Stimulated activated CD4-positive, alpha-beta T cell treated with anti-CD3 and anti-CD28 coated beads, Interleukin-4, amount 100 ng/mL, for 1 hour (primary cell): ENCODE measurements at places on chromosomes 5 and 9.

- DNase-seq, result no peak
Measured at GRCh38 chr5:119427060-119427459, 25.2 kb upstream of the HSD17B4 start.

DNA sequence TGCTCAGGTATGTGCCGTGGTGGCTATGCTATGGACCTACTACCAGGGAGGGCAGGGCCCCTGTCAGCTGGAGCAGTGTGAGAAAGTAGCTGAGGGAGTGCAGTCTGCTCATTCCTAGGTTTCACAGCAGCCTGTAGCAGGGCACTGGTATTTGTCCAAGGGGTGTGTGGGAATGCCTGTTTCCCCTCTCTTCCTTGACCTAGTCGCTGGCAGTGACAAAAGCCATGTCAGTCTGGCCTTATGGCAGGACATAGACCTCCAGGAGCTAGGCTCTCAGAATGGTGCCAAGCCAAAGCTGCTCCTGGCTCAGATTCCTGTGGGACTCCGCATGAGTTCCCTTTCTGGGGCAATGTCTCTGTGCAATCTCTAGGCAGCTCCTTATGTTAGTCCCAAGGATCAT, 253.9 kb upstream of the TYRP1 start:
- no peak for DNase-seq

DNA sequence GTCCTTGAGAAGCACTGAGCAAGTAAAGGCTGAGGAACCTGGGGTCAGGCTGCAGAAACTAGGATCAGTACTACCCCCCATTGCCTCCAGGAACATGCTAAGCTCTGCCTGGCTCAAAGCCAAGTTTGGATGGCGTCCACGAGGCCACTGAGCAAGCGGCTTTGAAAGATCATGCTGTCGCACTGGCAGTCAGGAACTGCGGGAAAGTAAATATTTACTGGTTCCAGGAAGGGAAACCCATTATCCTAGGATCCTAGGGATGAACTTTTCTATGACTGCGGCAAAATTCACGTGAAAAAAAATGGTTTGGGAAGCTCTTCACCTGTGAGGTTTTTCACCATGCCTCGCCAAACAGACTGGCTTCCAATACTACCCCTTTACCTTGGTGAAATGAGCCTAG, 75.3 kb upstream of the PJA2 start:
- DNase-seq, result no peak

GRCh38 chr5:178234750-178235587, 2.4 kb upstream of the PHYKPL start:
- DNase-seq, result peak; percentile 78

DNA sequence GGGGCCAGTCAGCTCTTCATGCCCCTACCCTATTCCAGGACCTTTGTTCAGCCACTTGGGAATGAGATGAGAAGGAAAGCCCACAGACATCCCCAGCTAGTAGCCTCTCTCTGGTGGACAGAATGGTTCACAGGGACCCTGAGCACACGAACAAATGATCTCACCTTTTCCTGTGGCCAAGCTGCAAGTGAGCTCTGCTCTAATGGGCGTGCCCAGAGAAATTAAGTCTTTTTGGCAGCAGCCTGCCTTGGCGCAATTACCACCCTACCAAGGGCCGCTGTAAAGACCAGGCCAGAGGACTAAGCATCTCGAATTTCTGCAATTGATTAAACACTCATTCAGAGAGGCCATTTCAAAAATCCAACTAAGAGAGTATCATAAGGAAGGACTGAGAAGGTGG, 56.0 kb downstream of the WHRN start:
- DNase-seq, result no peak

DNA sequence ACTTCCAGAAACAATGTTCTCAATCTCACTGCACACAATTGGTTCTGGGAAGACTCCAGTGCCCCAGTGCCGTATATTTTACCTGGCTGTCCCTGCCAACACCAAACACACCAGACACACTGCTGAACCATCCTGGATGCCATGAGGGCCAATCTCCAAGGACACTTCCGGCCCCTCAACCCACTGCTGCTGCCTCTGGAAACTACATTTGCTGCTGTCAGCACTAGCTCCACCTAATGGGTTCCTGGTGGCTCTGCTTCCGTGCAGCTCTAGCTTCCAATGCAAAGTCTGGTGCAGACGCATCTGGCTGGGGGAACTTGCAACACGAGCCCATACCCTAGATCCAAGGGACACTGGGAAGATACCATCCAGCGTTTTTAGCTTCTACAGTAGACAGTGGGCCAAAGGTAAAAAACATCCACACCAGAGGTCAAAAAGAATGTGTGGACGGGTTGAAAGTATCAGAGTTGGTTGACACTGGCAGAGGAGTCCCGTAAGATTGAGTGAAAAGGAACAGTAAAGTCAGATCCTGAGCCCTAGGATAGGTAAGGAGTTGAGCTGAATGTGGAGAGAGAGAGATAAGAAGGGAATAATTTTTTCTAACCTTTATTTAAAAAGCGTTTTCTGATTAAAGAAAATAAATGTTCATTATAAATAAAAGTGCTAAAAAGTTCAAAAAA, 99.7 kb upstream of the KIF2A start:
- no peak for DNase-seq

DNA sequence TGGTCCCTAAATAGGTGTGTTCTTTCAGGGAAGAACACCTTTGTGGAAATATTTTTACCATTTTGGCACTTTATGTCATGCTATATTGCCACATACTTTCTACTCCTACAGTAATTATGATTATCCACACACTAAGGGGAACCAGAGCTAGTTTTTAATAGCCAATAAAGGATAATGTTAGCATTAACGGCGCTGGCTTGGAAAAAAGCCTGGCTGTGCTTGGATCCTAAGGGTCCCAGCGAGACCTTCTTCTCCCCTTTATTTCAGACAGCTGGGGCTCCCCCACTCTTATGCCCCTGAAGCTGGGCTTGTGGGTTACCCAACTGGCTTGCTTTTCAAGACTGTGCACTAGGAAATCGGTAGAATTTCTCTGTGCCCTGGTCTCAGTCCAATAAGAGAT, 158.5 kb upstream of the NFIL3 start:
- DNase-seq, result no peak

DNA sequence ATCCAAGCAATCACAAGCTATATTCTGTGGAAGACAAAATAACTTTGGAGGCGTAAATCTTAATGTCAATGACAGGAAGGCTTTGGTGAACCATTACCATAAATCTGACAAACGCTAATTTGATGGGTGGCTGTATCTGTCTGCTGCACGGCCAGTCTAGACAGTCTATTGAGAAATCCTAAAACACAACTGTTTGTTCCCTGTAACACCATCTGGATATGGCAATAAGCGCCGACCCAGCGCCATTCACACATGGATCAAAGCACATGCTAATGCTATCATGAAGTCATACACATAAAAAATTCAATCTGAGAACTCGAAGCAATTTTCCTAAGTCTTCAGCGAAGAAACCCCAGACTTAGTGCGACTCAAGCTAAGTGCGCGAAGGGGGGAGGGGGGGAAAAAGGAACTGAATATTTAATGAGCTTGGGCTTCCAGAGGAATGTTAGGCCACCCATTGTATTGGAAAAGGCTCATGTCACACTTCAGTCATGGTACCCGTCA, 95.1 kb downstream of the ARL15 start:
- DNase-seq, result no peak

DNA sequence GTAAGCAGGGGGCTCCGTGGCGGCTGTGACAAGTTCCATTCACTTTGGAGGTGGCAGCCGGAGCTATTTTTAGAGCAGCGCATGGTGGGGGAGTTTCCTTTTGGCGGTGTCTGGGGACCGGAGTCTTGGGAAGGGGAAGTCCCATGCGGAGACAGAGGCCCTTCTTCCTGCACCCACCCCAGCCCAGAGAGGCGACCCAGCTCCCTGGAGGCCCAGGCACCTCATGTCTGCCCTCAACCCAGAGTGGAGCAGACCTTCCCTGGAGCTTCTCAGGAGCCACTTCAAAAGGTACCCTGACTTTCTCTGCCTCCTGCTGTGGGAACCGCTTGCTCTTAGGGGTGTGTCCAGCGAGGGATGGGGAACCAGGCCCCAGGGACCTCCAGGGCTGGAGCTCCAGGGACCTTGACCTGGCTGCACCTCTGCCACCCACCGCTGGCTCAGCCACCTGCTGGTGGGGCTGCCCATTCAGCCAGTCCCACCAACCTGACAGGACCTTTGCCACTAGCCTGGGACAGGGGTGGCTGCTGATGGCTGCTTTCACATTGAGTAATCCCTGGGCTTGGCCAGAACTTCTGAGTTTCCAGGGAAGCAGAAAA, 34.1 kb downstream of the NEK6 start:
- DNase-seq, result peak; percentile 27

- no peak for DNase-seq
Measured at GRCh38 chr5:38913714-38914113, 67.9 kb downstream of the OSMR start.

- no peak for DNase-seq
Measured at GRCh38 chr5:72605632-72606031, 98.4 kb upstream of the ZNF366 start.

DNA sequence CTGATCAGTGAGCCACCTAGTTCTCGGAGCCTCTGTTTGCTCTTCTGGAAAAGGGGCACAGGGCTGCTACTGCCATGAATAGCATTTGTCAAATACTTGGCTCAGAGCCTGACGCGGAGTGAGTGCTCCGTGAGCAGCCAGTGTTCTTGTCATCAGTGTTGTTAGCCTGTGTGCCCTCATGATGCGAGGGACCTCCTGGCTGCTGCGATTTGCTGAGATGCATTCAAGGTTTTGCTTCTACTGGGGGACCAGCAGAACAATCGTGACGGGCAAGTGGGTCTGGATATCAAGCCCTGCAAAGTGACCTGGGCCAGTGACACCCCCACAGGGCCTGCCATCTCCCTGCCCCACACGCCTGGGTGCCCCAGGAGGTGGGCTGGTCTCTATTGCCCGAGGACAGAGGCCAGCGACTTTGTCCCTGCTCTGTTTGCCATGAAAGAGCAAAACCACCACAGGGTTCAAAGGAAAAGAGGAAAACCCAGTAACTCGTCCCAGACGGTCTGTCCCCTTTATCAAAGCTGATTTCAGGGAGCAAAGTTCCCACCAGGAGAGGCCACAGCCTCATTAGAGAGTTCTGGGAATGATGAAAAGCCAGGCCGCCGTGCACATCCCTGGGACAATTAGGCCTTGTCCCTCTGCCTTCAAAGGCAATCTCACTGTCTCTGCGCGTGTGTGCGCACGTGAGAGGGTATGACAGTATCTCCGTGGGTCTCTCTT, 86.5 kb upstream of the LMX1B start:
- DNase-seq, result no peak

DNA sequence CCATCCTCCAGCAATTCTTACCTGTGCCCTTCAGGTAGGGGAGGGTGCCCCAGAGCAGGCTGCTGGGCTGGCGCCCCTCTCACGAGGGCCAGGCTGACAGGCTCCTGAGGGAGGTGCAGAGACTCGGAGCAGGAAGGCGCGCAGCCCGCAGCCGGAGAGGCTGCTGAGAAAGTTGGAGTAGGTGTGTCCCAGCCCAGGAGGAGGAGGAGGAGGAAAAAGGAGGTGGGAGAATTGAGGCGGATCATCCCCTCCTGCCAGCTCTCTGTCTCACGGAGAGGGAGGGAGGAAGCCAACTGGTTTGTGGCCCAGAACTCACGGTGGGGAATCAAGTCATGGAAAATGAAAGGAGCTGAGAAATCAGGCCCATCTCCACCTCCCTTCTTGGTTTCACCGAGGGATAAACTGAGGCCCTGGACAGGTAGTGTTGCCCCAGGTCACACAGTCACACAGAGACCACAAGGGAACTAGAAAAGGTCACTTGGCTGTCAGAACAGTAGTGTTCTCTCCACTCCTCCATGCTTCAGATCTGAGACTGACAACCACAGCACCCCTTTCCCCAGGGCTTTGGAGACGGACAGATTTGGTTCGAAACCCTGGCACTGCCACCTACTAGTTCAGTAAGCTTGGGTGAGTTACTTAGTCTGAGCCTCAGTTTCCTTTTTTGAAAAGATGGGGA, at the start of gene FAT2:
Gene FAT2, minus strand, starts transcription at position 188 of the 676 bp plus-strand sequence. CDS start 22,400 bp downstream, outside the sequence.
- no peak for DNase-seq

GRCh38 chr5:67156976-67157583, 39.5 kb downstream of the CD180 start:
- peak; percentile 47 for DNase-seq

GRCh38 chr9:136750526-136750925, 2.2 kb upstream of the LCN6 start:
- DNase-seq, result no peak
